ENCODE measurements at places on chromosomes 2 and 18. TPM values are rescaled to one million over a fixed set of nuclear protein-coding genes. Genes with fewer than 3 reads are reported as not detected.

GRCh38 chr2:38981003-38981669 lies 91.5 kb downstream of the ARHGEF33 start:
- H3K36me3 ChIP-seq, result peaks cover 23% of the 10 kb centered on the region
- H3K4me3 ChIP-seq, result no peak overlapping the region
- H3K27me3 ChIP-seq, result no peaks in the 10 kb centered on the region
- no peaks in the 10 kb centered on the region for H3K4me1 ChIP-seq
- H3K27ac ChIP-seq, result no peak overlapping the region

- DNase-seq, result peak; percentile 17
- no peak overlapping the region for H3K27ac ChIP-seq
- no peaks in the 10 kb centered on the region for H3K36me3 ChIP-seq
- H3K4me3 ChIP-seq, result no peak overlapping the region
- no peaks in the 10 kb centered on the region for H3K27me3 ChIP-seq
These were observed 14.4 kb upstream of the ALLC start for GRCh38 chr2:3643371-3644245.

DNA sequence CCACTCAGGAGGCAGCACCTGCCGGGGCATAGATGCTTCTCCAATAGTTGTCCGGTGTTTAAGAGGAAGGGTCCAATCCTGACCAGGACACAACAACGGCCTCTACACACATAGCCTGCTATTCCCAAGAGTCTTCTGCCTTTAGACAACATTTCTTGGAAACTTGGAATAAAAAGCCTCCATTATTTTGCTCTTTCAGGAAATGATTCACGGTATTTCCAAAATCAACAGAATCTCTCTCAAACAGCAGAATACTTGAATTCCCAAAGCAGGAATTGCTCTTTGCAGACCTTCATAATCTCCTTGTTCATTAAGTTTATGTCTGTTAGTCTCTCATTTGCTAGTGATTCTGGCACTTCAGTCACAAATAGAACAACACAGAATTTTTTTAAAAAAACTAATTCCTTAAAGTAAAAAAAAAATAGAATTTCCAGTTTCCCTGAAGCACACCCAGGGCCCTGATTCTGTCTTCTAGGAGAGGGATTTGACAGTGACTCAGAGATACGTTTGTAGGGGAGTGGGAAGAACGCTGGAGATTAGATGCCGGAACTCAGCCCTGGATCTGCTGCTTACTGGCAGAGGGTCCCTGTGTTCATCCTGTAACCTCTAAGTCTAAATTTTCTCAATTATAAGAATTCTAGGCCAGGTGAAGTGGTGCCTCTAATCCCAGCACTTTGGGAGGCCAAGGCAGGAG lies 74.7 kb downstream of the NAB1 start:
- H3K4me1 ChIP-seq, result peaks cover 12% of the 10 kb centered on the region
- no peak for DNase-seq
- H3K36me3 ChIP-seq, result no peaks in the 10 kb centered on the region

DNA sequence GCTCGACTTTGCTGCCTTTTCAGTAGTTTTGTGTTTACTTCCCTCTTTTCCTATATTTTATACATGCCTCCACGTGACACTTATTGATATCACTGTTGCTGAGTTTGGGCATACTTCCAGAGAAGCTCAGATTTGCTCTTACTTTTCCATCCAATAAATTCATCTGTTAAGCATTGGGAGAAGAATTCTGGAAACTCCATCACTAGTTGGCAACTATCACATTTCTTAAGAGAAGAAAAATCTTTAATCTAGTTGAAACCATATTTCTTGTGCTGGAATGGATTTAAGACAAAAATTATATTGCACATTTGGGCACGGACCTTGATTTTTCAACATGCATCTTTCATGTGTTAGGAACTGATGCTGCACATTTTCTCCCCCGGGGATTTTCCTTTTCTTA lies 52.6 kb upstream of the CPO start:
- no peaks in the 10 kb centered on the region for H3K36me3 ChIP-seq
- DNase-seq, result no peak
- no peaks in the 10 kb centered on the region for H3K27me3 ChIP-seq
- H3K27ac ChIP-seq, result no peak overlapping the region
- no peak overlapping the region for H3K4me3 ChIP-seq

- H3K27ac ChIP-seq, result peak overlapping the region; percentile 83
- peak; percentile 63 for DNase-seq
- H3K4me1 ChIP-seq, result peaks cover 20% of the 10 kb centered on the region
- H3K27me3 ChIP-seq, result no peaks in the 10 kb centered on the region
- no peaks in the 10 kb centered on the region for H3K36me3 ChIP-seq
These were observed 55.4 kb downstream of the CDC42EP3 start for GRCh38 chr2:37615804-37616676.

GRCh38 chr2:109066501-109066900 lies 62.5 kb upstream of the SH3RF3 start:
- no peaks in the 10 kb centered on the region for H3K36me3 ChIP-seq
- H3K27me3 ChIP-seq, result no peaks in the 10 kb centered on the region
- no peak for DNase-seq
- H3K4me1 ChIP-seq, result no peaks in the 10 kb centered on the region

DNA sequence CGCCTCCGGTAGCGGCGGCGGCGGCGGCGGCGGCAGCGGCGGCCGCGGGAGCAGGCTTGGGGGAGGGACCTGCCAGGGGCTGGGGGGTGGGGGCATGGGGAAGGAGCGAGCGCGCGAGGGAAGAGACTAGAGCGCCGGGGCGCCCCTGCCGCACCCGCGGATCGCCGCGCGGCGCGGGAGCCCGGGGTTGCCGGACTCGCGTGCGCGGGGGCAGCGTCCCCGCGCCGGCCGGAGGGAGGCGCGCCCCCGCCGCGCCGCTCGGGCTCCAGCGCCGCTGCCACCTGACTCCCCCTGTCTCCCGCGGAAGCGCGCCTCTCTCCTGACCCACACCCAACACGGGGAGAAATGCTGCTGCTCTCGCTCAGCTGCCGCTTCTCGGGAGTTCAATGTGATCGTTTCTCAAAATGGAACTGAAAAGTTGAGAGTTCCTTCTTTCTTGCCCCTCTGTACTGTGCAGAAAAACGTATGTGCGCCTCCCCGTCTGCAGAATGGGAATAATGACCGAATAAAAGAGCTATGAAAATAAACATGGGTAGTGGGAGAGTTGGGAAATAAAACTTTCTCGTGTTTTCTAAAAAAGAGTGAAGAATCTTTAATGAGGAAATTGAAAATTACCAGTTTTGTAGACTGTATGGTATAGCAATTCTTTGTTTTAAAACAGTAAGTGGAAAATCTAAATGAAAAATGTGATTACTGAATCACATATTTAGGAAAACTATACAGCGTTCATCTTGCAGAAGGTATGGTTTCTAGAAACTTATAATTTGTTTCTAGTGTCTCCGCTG lies 455 bp upstream of the TLK1 start:
- H3K27ac ChIP-seq, result peak overlapping the region; percentile 86
- peaks cover 6% of the 10 kb centered on the region for H3K36me3 ChIP-seq
- DNase-seq, result peak; percentile 84
- peaks cover 51% of the 10 kb centered on the region for H3K4me1 ChIP-seq

- DNase-seq, result no peak
- no peak overlapping the region for H3K27ac ChIP-seq
- H3K4me3 ChIP-seq, result no peak overlapping the region
- H3K36me3 ChIP-seq, result no peaks in the 10 kb centered on the region
These were observed 164.8 kb downstream of the CCDC85A start for GRCh38 chr2:56348392-56349210.

SFTPB gene
- not detected for total RNA-seq

COL4A4 gene
- not detected for total RNA-seq

ZNF396 gene
- 2.8 TPM for total RNA-seq

SCYGR2 gene
- not detected for total RNA-seq

MAP3K19 gene
- not detected for total RNA-seq

DHRS9 gene
- total RNA-seq, result 0.34 TPM

CD226 gene
- 46.4 TPM for total RNA-seq

SPDYA gene
- total RNA-seq, result 1.4 TPM

All from activated naive CD8-positive, alpha-beta T cell treated with anti-CD3 and anti-CD28 coated beads, Interleukin-2, amount 10 ng/mL, durations not matched to agents 7 days and 5 days (primary cell).